ENCODE measurements at places on chromosomes 12 and 14. TPM values are rescaled to one million over a fixed set of nuclear protein-coding genes. Genes with fewer than 3 reads are reported as not detected.

DNA sequence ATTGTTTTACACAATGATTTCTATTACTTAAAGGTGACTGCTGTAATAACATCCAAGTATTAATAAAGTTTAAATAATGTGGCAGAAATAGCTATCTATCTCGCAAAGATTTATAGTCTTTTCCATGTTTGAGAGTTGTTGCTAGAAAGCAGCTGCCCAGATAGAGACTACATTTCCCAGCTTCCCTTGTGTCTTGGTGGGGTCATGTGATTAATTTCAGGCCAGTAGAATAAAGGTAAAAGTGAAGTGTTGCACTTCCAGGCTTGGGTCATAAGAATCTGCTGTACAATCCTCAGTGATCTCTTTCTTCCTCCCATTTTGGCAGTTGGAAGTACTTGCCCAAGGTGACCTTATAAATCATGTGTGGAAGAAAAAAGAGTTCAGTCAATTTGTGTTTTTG is 449.7 kb upstream of the USP15 start:
- DNase-seq, result no peak

Gene KRT83
- total RNA-seq, result not detected

DNA sequence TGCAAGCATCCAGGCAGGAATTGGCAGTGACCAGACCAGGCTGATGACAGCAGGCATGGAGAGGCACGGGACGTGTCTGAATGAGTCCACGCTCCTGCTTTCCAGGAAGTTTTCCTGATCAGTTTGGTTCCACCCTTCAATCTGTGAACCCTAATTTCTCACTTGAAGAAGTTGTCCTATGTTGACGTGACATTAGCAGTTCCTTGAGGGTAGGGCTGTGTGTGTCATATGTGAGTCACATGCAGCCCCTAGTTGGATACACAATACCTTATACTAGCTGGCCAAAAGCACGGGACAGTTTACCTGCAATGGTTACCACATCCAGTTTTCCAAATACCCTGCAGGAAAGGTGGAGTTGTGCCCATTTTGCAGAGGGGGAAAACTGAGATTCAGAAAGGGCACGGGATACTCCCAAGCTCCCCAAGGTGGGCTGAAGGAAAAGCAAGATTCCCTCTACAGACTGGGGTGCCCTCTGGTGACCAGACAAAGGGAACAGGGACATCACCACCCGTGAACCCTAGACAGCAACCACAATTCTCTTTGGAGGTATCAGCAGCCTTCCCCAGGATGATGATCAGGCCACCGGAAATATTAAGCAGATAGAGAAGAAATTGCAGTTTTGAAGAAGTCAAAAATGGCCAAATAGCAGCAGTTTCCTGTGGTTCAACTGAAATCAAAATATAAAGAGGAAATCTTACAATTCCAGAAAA is 194.5 kb downstream of the PHETA1 start:
- no peak for DNase-seq

GRCh38 chr12:32502693-32503502 is 103.5 kb downstream of the FGD4 start:
- DNase-seq, result no peak

GRCh38 chr12:16857456-16857923 is 251.5 kb upstream of the LMO3 start:
- DNase-seq, result no peak

Gene GCH1
- total RNA-seq, result 5.5 TPM

DNA sequence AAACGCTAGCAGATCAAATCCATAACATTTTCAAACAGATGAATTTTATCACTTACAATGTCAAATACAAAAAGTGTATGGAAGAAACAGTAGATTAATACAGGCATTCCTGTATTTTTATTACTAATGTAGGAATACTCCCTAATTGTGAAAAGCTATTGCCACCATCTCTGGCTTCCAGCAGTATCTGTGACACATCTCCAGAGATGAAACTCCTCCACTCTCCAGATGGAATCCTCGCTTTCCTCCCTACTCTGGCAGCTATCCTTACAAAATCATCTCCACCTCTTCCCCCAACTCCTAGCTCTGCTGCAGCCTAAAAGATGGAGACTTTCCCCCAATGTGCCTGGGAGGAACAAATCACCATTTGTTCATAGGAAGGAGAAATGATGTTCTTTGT is 211.4 kb downstream of the SSPN start:
- DNase-seq, result no peak

DNA sequence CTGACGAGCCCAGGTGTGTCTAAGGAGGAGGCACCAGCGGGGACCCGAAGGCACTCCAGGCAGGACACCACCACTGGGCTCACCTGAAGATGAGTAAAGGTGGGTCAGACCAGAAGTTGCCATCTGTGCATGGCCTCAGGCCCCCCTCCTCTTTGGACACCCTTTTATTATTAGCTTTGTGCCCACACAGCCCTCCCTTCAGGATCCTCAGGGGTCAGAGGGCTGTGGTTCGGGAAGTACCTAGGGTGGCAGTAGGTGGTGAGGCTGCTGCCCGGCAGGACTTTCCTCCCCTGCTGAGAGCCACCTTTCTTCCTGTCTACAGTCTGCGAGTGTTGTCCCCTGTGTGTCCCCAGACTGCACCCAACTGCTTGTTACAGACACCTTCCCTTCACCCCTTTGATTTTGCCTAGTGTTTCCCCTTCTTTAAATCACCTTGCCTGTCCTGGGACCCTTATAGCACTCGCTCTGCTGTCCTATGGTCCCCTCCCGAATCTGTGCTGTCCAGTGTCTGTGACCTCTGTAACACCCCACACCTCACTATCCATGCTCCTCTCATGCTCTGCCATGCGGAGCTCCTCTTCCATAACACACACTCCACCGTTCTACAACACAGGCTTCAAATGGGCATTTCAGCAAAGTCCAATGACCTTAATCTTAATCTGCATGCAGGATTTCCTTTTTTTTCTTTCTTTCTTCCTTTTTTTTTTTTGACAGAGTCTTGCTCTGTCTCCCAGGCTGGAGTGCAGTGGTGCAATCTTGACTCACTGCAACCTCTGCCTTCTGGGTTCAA is 25.7 kb downstream of the SOAT2 start:
- no peak for DNase-seq

Gene FGF23
- total RNA-seq, result not detected

GRCh38 chr12:124928912-124929530 is 14.6 kb upstream of the UBC start:
- peak; percentile 13 for DNase-seq

- no peak for DNase-seq
Measured at GRCh38 chr12:24198070-24198469, 248.6 kb upstream of the SOX5 start.

DNA sequence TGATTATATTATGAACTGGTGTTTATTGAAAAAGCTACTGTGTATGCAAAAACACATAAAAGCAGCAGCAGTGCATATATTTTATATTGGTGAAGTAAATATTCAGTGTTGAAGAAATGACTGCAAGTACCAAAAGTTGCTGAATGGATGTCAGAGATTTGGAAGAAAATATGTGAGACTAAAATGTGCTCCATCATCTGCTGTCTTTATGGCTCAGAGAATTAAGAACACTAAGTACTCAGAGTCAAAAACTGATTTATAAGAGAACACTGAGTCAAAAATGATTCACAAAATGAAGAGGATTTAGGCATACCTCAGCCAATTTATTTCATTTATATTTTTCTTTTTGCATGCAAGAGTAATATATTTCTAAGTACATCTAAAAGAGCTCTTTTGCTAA is 86.3 kb upstream of the PDZRN4 start:
- no peak for DNase-seq

DNA sequence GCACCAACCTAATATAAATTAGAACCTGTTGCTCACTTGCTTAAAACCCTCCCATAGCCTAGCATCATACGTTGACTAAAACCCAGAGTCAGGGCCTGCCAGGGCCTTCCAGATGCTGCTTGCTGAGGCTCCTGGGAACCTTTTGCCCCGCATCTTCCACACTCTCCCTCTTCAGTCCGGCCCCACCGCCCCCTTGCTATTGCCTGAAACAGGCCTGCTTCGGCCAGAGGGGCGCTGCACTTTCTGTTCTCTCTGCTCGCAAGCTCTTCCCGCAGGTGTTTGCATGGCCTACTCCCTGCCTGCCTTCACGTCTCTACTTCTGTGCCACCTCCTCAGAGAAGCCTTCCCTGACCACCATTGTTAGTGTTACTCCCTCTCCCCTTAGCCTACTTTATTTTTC is 13.7 kb upstream of the TCTN2 start:
- no peak for DNase-seq

DNA sequence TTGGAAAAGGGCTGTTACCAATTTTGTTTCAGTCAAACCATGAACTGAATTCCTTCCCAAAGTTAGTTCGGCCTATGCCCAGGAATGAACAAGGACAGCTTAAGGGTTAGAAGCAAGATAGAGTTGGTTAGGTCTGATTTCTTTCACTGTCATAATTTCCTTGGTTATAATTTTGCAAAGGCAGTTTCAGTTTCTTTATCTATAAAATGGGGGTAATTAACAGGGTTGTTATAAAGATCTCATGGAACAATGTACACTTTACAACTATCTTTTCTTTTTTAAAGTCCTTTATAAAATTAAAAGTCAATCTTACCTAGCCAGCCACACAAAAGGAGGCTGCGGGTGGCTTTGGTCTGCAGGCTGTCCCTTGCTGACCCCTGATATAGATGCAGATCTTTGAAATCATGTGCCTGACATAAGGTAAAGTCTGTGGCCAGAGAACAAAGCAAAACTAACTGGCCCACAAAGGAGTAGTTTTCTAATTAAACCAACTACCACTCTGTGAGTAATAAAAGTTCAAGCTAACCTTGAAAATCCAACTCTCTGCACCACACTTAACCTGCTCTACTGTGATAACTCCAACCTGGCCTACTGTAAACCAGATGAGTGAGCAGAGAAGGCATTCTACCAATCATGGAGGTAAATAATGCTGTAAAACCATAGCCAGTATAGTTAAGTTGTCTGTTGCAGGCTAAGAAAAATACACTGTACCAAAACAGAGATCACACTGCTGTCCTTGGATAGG is 49.5 kb downstream of the SLC38A1 start:
- DNase-seq, result no peak

GRCh38 chr12:80059875-80060274 is 39.5 kb upstream of the OTOGL start:
- DNase-seq, result no peak

Gene KRT2
- total RNA-seq, result not detected

Gene PRB2
- total RNA-seq, result not detected

DNA sequence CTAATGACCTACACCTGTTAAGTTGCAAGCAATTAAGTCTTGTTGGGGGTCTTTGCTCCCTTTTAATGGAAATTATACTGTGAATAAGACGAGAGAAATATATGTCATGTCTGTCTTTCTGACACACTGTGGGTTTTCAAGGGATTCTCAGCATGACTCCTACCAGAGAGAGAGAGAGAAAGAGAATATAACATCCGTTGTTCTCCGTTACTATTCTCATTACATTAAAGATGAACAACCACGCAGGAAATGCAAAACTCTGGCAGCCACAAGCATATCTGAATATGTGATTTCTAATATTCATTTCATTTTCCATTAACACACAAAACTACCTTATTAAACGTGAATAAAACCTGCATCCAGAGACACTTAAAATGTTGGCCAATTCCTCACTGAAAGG is 67.3 kb upstream of the EGLN3 start:
- DNase-seq, result no peak

Gene NAV3
- 6.9 TPM for total RNA-seq

Gene TMEM132C
- 11.1 TPM for total RNA-seq

Gene ERO1A
- total RNA-seq, result 17.1 TPM

DNA sequence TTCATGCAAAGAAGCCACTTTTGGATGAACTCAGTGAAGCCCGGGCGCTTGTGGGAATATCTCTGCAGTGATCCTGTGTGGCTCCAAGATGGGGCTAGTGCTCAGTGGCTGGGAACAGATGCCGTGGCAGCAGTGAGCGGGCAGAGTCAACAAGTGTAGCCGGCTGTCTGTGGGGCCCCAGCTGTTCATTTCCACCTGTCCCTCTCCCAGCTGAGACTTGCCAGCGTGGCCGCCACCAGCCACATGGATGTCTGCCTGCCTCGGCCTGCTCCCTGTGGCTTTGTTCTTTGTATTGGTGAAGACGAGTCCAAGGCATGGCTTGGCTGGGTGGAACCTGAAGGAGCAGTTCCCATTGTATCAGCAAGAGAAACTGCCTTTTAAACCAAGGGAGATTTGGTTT is 77.3 kb downstream of the NOS1 start:
- no peak for DNase-seq

- DNase-seq, result no peak
Measured at GRCh38 chr14:98198385-98198784, 1073.6 kb downstream of the BCL11B start.

- no peak for DNase-seq
Measured at GRCh38 chr12:52901715-52902541, 2.9 kb downstream of the KRT8 start.

Gene RAB21
- total RNA-seq, result 95.7 TPM

Gene SIX4
- total RNA-seq, result 3.8 TPM

Gene PDE3A
- 66.8 TPM for total RNA-seq

Gene RNASE1
- total RNA-seq, result 295 TPM

Data from left cardiac atrium (tissue), 4 donors.